ENCODE measurements at places on chromosomes 1 and 21. TPM values are rescaled to one million over a fixed set of nuclear protein-coding genes. Genes with fewer than 3 reads are reported as not detected.

The JAK1 gene
- 159 TPM for total RNA-seq

The KRTAP12-2 gene
- not detected for total RNA-seq

The INSRR gene
- 0.21 TPM for total RNA-seq

The NFYC gene
- total RNA-seq = 74.4 TPM

The NBPF4 gene
- total RNA-seq = not detected

The ERMAP gene
- 5.7 TPM for total RNA-seq

The REG4 gene
- total RNA-seq = 15.3 TPM

The TLR5 gene
- 0.32 TPM for total RNA-seq

The FAM177B gene
- not detected for total RNA-seq

The SLAMF7 gene
- 102 TPM for total RNA-seq

The LRRC71 gene
- not detected for total RNA-seq

The SPRR1B gene
- total RNA-seq = not detected

The KRTAP19-3 gene
- not detected for total RNA-seq
